ENCODE measurements at places on chromosomes 4 and X.

GRCh38 chr4:110075083-110075738, 123.2 kb downstream of the ELOVL6 start:
- DNase-seq = no peak

GRCh38 chr4:172947594-172947993, 221.0 kb upstream of the GALNT7 start:
- DNase-seq = no peak

- no peak for DNase-seq
Measured at GRCh38 chrX:68917799-68918198, 89.0 kb downstream of the EFNB1 start.

GRCh38 chr4:58175024-58175423, 1064.8 kb upstream of the IGFBP7 start:
- DNase-seq = no peak

GRCh38 chr4:189299706-189300105, 641.0 kb upstream of the FRG1 start:
- DNase-seq = no peak

GRCh38 chrX:31603411-31604120, 531.7 kb upstream of the FTHL17 start:
- no peak for DNase-seq

- peak; percentile 32 for DNase-seq
Measured at GRCh38 chr4:153438916-153439756, 27.0 kb upstream of the TMEM131L start.

DNA sequence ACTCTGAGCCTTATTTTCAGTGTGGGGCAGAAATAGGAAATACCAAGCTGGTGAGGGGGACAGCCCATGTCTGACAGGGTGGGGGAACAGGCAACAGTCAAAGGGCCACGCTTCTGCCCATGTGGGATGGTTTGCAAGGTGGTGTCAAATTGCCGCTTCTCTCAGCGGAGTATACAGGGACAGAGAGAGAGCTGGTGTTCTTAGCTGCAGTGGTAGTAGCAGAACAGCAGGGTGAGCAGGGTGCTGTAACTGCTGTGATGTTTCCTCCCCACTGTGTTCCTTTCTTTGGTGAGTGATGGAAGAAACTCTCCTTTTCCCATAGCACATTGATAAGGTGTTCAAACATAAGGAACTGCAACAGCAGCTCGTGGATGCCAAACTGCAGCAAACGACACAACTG, 37.9 kb downstream of the RBBP7 start:
- DNase-seq = no peak

DNA sequence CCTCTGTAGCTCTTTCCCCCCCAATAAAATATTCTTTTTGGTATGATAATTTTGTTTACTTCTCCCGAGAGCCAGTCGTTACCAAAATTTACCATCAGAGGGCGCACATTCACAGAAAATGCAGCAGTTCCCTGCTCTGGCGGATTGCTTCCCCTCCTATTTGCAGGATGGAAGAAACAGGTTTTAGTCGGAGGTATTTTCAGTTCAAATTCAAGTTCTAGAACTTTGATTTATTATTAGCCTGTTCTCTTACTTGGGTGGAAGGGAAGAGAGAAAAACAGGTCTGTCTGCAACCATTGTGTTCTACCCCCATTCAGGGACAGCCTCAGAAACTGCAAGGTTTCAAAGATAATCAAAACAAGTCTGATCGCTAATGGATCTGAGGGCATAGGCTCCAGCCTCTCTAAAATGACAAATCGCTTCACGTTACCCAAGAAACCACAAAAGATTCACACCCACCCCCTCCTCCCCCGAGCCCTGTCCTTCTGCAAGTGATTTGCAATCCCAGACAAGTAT, 263.8 kb upstream of the RPS6KA3 start:
- peak; percentile 30 for DNase-seq

GRCh38 chr4:166065324-166065723, 192.3 kb downstream of the TLL1 start:
- no peak for DNase-seq

- DNase-seq = no peak
Measured at GRCh38 chr4:176052744-176053143, 12.9 kb upstream of the WDR17 start.

DNA sequence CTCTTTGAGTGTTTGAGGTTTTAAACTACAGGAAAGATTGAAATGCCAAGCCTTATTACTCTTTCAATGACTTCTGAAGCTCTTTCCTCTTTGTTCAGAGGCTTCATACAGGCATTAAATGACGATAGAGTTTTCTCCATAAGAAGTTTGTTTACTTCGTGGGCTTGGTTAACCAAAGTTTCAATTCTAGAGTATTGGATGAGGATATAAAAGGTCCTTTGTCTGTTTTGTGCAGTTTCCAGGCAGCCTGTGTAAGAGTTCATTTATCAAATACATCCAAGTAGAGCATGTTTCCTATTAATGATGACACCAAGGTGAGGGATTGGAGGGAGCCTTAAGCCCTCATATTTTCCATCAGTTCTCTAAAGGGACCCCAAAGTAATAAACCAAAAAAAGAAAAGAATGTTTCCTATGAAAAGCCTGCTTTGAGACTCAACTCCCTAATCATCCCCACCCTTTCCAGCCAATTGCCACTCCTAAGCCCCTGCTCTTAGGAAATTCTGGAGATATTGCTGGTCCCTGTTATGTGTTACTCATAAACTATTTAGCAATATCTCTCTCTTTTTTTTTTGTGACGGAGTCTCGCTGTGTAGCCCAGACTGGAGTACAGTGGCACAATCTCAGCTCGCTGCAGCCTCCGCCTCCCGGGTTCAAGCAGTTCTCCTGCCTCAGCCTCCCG, 106.2 kb upstream of the IL13RA1 start:
- no peak for DNase-seq

GRCh38 chrX:150313514-150313913, 49.6 kb upstream of the MAMLD1 start:
- DNase-seq = no peak
